ENCODE measurements at places on chromosomes 11 and 22.

GRCh38 chr11:2305788-2306451 lies 4.1 kb downstream of the TSPAN32 start:
- no peak for DNase-seq

GRCh38 chr11:16876053-16876752 lies 137.8 kb downstream of the C11orf58 start:
- no peak for DNase-seq

GRCh38 chr11:97786961-97787360 lies 1233.8 kb upstream of the CNTN5 start:
- no peak for DNase-seq

- no peak for DNase-seq
Measured at GRCh38 chr11:63343130-63343529, 26.5 kb upstream of the SLC22A9 start.

DNA sequence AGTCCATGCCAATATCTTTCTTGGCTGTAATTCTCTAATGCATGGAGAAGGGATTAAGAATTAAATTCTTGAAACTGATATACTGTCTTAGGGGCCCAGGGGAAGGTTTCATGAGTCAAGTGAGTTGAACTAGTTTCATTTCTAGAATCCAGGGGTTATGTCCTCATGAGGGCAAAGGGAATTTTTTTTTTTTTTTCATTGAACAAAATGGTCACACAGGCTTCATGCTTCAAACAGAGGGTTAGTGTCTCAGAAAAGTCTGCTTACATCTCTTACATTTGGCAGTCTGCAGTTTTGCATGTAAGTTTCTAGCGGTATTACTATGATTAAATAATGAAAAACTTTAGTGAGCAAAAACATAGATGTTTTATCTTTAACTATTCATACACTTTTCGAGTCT lies 32.9 kb downstream of the PPME1 start:
- DNase-seq: no peak

All from stimulated activated CD4-positive, alpha-beta T cell treated with anti-CD3 and anti-CD28 coated beads, Interleukin-4, amount 100 ng/mL, for 24 hours (primary cell).